ENCODE measurements at places on chromosomes 6 and 20. TPM values are rescaled to one million over a fixed set of nuclear protein-coding genes. Genes with fewer than 3 reads are reported as not detected.

DNA sequence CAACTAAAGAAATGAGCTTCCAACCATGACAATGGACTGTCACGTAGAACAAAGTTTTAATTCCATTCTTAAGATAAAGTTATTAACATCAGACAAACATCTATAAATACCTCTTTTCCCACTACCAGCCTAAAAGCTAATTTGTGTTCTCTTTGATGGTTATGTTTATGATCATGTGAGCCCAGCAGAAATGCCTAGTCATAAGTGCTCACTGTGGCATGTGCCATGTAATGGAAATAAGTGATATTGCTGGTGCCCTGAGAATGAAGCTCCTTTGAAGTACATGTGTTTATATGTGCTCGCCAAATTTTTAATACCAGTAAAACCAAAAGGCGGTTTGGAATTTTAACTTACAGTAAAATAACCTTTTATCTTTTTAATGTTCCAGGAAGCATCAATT, 205.8 kb downstream of the ISM1 start:
- no peak for DNase-seq

Gene DLL1
- total RNA-seq: 34.3 TPM

DNA sequence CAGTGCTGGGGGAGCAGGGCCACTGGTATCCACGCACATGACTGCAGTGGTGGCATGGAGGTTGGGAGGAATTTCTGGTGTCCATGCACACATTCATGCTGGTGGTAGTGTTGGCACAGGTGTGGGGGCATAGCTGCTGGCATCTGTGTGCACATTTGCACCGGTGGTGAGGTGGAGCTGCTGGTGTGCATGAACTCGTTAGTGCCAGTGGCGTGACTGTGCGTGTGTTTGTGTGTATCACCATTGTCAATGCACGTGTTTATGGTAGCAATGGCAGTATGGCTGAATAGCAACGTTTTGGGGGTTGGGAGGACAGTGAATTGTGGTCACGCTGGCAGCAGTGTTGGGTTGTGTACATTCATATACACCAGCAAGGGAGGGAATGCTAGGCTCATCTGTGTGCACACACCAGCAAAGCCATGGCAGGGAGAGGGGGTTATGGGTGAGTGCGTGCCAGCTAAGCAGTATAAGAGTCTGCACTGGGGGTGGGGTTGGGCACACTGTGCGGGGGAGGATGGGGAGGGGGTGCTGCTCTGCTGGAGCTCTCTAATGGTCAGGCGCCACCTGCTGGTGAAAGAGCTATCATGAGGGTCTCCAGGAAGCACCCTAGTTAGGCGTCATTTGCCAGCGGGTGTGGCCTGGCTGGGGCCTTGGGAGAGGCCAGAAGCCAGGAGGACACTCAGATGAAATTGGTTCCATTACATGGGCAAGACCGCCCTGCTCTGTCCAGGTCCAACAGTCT, 626.1 kb upstream of the ID4 start:
- peak; percentile 67 for DNase-seq

Gene DEFB112
- not detected for total RNA-seq

DNA sequence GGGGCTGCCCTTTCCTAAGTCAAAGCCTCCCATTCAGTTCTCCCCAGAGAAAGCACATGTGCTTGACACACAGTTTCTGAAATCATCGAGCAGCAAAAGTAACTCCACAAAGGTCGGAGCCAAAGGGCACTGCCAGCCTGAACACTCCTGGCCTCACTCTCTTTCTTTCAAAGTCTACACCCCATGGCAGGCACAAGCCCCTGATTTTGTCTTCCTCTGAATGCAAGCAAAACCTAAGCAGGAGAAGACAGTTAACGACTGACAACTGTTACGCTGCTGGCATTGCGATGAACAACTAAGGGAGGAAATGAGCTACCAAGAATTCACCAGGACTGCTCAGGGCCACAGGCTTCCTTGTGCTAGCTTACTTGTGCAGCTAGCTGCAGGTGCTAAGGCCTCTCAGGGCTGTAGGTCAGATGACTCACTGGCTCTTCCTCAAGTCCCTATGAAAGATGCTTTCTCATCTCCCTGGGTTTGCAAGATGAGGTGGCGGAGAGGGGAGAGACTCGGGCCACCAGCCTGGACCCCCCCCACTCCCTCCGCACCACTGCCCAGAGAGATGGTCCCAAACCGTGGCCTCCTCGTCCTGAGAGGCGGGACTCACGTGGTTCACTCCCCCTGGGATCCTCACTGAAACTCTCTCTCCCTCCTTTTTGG, 208.2 kb downstream of the DLL1 start:
- DNase-seq: no peak

DNA sequence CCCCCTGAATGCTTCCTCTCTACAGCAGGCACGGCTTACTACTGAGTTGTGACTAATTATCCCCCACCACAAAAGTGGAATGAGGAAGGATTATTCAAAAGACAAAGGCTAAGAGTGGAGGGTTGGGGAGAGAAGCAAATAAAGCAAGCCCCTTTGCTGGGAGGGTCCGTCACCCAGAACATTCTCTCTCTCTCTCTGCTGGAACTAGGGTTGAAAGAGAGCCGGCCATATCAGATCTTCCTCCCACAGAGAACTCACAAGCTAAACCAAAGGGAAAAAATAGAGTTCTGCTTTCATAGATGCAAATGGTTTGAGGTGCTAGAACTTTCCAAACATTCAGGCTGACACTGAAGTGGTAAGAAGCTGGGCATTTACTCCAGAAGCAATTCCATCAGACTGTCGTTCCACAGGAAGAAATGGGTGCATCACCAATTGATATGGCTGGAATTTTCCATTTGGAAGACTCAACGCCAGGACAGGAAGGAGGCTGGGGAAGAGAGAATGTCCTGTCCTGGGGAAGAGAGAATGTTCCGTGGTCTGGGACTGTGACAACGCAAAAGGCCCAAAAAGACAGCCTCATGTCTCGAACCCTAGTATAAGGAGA, 7.9 kb downstream of the ZMYND8 start:
- no peak for DNase-seq

Gene AK9
- total RNA-seq: 8.1 TPM

Gene CALHM6
- not detected for total RNA-seq

GRCh38 chr20:63317061-63317460, 24.1 kb downstream of the COL20A1 start:
- no peak for DNase-seq

DNA sequence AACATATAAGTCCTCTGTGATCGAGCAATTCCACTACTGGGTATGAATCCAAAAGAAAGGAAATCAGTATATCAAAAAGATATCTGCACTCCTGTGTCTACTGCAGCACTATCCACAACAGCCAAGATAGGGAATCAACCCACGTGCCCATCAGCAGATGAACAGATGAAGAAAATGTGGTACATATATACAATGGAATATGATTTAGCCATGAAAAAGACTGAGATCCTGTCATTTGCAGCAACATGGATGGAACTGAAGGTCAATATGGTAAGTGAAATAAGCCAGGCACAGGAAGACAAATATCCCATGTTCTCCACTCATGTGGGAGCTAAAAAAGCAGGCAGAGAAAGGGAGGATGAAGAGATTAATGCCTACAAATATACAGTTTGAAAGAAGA, 95.7 kb upstream of the POPDC3 start:
- DNase-seq: no peak

- DNase-seq: no peak
These were observed 22.5 kb downstream of the HLA-G start for GRCh38 chr6:29850011-29850553.

Gene ATP6V1G2
- 95.6 TPM for total RNA-seq

DNA sequence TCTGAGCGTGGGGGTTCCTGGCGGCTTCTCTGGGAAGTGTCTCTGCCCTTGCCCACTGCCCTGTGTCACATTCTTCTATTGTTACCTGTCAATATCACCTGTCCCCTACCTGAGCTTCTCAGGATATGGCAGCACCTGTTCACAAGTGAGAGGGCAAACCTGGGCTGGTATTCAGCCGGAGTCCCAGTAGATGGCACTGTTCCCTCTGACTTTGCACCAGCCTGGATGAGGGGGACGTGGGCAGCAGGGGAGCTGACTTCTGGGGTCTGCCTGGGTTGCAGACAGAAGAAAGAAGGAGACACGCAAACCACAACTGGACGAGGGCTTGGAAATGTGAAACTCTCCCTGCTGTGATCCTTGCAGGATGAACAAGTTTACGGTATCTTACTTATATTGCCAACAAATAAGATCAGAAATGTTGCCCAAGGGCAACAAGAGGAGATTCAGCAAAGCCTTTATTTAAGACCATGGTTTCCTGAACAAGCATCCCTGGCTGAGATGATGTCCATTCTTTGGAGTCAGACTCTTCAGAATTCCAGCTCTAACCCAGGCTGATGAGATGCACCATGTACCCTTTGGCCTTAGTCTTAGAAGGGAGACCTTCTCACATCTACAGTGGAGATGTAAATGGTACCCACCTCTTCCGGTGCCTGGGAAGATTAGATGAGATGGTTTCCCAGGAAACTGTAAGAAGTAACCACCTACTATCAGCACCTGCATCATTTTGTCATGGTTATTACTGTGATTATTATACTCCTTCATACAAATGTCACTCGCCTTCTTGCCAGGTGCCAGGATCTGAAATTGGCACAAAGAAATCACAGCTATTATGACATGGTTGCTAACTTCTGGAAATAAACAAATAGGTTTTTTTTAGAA, 400.0 kb upstream of the CDH4 start:
- peak; percentile 66 for DNase-seq

DNA sequence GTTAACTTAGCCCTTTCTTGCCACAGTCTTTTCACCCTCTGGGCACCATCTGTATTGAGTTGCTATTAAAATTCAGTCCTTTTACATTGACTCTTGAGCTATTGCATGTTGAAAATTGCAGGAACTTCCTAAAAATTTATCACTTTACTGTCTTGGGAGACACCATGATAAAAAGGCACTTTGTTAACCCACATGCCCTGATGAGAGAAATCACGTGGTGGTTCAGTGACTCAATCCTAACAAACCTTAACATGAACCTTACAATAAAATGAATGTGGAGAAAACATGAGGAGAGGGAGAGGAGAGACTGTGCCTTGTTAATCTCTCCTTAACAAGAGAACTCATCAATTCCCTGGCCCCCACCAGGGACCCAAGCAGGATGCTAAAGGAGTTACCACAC, 30.8 kb downstream of the GSTA4 start:
- DNase-seq: no peak

Gene NHLRC1
- 0.17 TPM for total RNA-seq

DNA sequence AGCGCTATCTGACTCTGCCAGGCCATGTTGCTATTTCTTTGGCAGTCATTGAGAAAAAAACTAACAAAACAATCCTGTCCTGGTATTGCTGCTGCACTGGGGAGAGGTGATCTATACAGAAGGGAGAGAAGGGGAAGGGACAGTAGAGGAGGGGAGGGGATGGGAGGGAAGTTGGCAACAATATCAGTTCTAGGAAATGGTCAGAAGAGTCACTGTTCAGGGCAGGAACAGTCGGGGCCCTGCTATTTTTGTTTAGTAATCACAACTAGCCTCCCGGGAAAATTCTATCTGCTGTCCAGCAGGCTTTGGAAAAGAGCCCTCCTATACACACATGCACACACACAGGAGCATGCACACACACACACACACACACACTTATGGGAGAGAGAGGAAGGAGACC, 142.3 kb upstream of the CARMIL1 start:
- DNase-seq: no peak

GRCh38 chr20:10536531-10536930, 101.4 kb downstream of the SLX4IP start:
- DNase-seq: peak; percentile 28

GRCh38 chr20:15220009-15220656, 882.7 kb upstream of the FLRT3 start:
- DNase-seq: no peak

- DNase-seq: no peak
These were observed 39.6 kb downstream of the SLX4IP start for GRCh38 chr20:10474606-10475184.

DNA sequence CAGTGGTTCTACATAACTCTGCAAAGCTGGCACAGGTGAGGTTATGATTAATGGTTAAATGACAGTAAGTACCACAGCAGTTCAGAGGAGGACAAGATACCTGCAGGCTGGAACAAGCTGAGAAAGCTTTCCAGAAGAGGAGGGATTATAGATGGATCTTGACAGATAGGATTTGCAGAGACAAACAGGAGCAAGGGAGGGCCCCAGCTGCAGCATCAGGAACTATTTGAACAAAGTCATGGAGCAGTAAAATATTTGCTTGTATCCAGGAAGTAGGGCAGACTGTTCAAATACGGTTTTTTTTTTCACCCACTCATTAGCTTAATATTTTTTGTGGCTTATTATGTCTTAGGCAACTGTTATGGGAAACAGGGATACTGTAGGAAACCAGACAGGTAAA, 144.4 kb upstream of the MAN1A1 start:
- no peak for DNase-seq

Gene RNF182
- 1.8 TPM for total RNA-seq

Gene PSMF1
- 241 TPM for total RNA-seq

- no peak for DNase-seq
These were observed 4.0 kb downstream of the SLC52A3 start for GRCh38 chr20:764255-764654.

Gene SFTA2
- total RNA-seq: not detected

DNA sequence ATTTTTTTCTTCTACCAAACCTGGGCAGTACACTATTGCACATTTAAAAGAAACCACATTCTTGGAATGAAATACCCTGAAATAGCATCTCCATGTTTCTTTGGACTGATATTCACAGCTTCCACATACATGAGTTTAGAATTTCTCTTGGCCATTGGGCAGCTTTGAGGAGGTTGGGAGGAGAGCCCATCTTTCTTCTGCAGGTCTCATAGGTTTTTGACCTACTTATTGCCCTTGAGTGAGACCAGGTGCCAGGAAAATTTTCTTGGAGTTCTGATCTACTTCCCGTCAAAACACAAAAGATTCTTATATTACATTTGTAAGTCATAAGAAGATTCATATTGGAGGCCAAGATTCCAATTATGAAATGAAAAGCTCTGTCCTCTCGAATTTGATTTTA, 212.0 kb downstream of the IBTK start:
- no peak for DNase-seq

- no peak for DNase-seq
These were observed 27.7 kb downstream of the PHF3 start for GRCh38 chr6:63663147-63663955.

Gene IL17F
- total RNA-seq: not detected

Gene DOK5
- 30.8 TPM for total RNA-seq

GRCh38 chr20:19562426-19562825, 195.6 kb upstream of the RIN2 start:
- DNase-seq: no peak

GRCh38 chr6:70636596-70636995, 31.1 kb upstream of the SMAP1 start:
- DNase-seq: no peak

- no peak for DNase-seq
These were observed 81.9 kb upstream of the CCDC28A start for GRCh38 chr6:138691595-138692057.

- no peak for DNase-seq
These were observed 21.3 kb downstream of the PRKN start for GRCh38 chr6:162706232-162706631.

Gene BPIFA1
- total RNA-seq: not detected

All from glutamatergic neuron (in vitro differentiated cells).